ENCODE measurements at places on chromosomes 5 and 9.

DNA sequence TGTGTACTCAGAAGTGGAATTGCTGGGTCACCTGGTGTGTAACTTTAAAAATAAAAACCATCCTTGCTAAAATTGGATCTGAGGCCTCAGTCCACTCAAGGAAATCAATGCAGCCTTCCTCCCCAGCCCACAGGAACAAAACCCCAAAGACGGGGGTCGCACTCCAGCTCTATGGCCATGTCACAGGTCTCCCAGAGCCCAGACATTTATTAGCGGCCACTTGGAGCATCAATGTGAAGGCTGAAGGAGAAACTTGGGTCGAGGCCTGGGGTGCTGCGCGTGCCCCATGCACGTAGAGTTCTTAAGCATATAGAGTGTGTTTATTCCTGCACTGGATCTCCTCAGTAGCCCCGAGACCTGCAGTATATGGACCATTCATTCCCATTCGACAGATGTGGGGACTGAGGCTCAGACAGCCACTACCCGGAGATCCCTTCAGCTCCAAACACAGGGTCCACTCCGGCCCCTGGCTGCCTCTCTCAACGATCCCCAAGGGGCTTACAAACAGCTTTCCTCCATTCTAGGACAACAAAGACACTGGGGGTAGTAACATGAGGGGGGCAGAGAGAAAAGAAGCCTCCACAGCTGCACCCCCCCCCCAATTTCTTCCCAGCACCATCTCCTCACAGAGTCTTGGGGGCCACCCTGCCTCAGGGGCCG, 14.3 kb upstream of the OLFM1 start:
- peak; percentile 40 for DNase-seq

DNA sequence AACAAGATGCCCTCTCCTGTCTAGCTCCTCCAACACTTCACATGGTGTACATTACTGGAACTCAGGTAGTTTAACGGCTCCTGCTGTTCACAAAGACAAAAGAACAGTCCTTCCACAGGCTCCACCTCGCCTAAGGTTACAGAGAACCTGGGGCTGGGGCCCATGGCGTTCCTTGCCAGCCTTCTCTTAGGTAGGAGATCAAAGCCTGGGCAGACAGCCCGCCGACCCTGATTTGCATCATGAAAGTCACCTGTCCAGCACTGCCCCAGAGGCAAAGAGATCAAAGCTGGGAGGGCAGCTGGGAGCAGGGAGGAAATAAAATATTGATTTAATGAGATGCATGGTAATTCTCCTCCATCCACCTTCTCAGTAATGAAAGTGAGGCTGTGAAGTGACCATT, 115.0 kb upstream of the SLIT3 start:
- no peak for DNase-seq

GRCh38 chr9:121326130-121326838, 43.8 kb downstream of the STOM start:
- DNase-seq, result peak; percentile 99

- no peak for DNase-seq
Observed at GRCh38 chr9:37038302-37038942, 4.4 kb upstream of the PAX5 start.

All from coronary artery (tissue), 2 donors.